ENCODE measurements at places on chromosomes 7 and 10.

DNA sequence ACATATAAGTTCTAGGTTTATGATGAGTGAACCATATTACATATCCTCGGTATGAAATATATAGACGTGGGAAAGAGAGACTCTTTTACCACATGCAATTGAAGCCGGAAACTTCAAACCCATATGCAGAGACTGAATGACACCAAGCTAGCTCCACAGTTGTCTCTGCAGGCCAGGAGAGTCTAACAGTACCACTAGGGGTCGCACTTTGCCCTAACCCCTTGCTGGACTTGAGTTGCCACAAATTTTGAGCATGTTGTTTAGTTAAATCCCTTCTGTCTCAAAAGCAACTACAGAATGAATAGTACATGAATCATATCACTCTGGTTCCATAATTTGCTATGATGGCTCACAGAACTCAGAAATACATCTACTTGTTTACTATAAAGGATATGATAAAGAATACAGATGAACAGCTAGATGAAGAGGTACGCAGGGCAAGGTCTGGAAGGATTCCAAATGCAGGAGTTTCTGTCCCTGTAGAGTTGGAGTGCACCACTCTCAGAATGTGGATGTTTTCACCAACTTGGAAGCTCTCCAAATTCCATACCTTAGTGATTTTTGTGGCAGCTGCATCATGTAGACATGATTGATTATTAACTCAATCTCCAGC is 112.4 kb upstream of the YAE1 start:
- peak; percentile 10 for DNase-seq

DNA sequence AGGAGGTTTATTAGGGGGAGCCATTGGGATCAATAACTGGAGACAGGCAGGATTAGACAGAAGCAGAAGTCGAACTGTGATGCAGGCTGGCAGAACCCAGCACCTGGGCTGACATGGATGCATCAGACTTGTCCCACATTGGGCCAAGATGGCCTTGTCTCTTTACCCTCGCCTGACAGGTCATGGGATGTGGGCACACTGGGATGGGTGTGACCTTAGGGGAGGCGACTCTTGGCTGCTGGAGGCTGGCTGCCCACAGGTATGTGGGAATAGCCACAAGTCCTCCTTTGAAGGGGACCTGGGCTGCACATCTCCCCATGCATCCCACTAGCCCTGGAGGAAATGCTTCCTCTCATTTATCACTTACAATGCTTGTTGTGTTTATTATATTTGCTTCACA is 17.3 kb downstream of the NFE2L3 start:
- DNase-seq = no peak

- no peak for DNase-seq
Observed at GRCh38 chr7:54687462-54688212, 71.4 kb downstream of the SEC61G start.

DNA sequence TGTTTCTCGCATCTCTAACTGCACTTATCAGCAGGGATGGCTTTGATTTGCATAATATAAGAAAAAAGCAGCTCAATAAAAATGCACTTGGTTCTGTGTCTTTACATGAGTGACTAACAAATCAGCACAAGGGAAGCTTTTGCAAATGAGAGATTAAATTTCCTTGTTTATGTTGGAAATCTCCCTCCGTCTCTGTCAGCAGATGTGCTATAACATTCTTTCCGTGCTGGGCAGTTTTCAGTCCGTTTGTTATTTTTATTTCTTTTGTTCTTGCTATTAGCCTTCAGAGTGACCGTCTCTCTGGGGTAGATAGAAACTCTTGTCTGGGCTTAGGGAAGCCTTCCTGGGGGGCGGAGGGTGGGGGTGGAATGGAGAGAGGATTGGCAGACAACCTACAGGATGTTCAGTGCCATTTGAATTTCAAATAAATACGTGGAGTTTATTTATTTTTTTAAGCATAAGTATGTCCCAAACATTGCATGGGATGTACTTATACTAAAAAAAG is 96.0 kb downstream of the GATA3 start:
- no peak for DNase-seq

DNA sequence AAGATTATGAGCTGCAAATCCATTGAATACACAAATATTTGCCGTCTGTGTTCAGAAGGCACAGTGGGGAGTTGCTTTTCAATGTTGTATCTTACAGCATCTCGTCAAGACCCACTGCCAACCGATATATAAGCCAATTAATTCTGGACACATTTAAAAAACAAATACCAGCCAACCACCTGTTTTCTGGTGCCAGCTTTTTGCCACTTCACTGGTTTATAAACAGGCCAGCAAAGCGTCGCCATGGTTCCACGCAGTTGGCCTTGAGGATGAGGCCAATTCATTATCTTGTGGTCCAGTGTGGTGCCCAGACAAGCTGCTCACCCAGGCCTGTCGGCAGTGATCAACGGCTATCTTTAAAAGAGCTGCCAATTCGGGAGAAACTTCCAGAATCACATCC is 321.0 kb downstream of the TCERG1L start:
- DNase-seq = no peak

DNA sequence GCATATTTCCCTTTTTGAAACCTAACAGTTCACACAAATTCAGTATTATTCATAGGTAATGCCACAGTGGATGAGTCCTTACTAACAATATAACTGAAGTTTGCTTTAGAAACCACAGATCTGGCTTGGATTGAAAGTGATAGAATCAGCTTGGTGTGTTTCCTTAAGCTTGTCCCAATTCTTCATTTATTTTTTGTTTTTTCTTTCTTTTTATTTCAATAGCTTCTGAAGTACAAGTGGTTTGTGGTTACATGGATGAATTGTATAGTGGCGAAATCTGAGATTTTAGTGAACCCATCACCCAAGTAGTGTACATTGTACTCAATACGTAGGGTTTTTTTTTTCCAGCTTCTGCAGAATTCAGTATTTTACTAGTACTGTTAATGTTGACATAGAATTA is 518.2 kb upstream of the SEMA3D start:
- DNase-seq = no peak

GRCh38 chr7:82389876-82390275 is 53.7 kb downstream of the CACNA2D1 start:
- DNase-seq = no peak

DNA sequence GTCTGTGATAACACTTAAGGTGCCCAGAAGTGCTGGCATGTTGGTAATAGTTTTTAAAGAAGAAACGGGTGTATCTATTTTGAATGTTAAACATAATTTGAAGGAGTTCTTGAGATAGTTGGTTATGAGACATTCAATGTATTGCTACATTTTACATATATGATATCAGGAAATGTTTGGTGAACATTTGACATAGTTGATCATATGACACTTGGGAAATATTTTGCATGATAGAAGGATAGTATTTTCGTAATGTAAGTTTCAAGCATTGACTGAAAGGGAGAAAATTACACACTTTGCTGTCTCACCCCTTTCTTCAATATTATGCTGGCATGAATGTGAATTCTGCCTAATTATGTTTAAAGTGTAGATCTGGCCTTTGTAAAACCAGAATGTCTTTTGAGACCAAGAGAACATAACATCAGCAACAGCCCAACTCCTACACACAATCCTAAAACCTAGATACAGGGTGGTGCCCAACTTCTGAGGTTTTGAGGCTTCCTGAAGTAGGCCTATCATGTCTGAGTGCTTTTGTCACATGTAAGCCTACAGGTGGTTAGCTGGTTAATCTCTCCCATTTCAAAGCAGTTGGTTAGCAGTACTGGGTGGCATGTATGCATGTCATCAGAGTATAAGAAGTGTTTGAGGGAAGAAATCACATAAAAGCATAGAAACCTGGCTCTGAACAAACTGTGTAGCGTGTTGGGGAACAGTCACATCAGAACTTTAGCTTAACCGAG is 2.1 kb downstream of the ADD3 start:
- DNase-seq = peak; percentile 12

DNA sequence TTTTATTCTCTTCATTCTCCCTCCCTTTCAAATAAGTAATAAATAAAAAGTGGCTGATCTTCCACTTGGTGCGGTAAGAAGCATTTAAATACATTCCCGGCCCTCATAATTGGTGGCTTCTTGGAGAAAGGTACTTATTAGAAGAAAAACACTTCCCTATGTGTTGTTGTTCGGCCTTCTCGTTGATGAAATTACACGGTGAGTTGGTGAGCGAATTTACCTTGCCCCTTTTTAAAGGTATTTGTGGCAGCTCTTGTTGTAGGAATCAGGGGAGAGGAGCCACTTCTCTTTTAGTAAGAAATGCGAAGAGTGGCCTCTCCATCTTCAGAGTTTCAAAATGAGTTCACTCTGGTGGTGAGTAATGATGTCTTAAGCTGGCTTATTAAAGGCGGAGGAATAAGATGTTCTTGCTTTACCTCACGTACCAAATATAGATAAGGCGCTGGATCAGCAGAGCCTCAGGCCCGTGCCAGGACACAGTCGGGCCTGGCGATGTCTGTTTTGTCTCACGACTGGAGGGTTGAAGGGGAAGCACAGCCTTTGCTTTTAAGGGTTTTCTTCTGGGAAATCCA is 135.9 kb downstream of the CUX1 start:
- no peak for DNase-seq

DNA sequence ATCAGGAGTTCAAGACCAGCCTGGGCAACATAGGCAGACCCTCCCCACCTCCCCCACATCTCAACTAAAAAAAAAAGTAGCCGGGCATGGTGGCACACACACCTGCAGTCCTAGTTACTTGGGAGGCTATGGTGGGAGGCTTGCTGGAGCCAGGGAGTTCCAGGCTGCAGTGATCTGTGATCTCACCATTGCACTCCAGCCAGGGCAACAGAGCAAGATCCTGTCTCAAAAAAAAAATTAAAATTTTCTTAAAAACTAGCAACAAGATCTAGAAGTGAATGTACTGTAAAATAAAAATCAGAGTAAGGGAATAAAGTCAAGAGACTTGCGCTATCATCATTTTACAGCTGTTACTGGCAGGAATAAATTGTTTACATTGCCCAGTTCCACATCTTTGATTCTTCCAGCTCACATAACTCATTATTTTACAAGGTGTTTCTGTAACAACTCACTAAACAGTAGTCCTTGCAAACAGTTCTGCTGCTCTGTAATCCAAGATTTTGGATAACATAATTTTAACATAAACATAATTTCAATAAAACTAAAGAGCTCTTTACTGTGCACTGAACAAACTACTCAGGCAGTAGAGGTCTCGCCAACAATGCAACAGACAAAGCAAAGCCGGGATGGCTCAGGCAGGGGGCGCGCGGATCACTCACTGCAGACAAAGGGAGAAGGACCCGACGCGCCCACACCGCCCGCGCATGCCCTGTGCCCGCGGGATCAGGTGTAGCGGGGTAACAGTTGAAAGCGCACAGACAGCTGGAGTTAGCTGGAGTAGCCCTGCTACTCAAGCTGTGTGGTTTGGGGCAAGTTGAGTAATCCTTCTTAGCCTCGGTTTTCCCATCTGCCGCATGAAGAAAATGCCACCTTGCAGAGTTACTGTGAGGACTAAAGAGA is 73.3 kb upstream of the NFE2L3 start:
- peak; percentile 69 for DNase-seq

DNA sequence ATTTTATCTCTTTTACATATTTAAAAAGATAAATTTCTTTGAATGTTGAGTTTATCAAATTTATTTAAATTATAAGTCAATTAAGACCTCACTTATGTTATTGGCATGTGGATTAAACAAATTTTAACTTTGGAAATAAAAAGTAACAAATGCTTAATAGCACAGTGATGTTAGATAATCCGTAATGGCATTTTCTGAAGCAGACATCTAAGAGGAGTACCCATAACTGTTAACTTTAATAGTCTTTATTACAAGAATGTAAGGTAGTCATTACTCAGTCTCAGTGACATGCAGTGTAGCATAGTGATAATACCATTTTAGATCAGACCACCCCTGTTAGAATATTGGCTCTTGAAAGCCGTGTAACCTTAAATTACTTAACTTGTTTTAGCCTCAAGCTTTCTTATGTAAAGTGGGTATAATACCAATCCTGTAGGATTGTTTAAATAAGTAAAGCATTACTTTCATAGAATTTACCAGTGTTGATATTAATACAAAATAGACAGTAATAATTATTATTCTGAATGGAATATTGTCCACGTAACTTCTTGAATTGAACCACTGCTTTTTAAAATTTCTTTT is 4.3 kb downstream of the PHYHIPL start:
- DNase-seq = no peak

DNA sequence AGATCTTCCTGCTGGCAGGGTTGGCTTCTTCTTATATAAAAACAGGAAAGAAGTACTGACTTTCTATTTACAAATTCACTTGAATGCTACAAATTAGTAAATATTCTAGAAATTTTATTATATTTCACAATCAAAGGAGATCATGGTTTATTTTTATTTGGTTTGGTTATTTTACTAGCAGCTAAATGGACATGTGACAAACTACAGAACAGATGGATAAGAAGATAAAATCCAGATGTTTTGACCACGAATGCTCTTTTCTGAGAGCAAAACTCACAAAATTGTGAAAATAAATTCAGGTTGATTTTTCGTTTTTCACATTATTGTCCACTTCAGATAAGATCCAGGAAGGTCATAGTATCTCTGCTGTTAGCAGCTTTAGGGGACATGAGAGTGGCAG is 55.4 kb downstream of the CACNA2D1 start:
- no peak for DNase-seq

GRCh38 chr10:12434277-12434676 is 84.9 kb downstream of the CAMK1D start:
- no peak for DNase-seq

GRCh38 chr10:97411406-97411805 is 10.3 kb upstream of the RRP12 start:
- no peak for DNase-seq

DNA sequence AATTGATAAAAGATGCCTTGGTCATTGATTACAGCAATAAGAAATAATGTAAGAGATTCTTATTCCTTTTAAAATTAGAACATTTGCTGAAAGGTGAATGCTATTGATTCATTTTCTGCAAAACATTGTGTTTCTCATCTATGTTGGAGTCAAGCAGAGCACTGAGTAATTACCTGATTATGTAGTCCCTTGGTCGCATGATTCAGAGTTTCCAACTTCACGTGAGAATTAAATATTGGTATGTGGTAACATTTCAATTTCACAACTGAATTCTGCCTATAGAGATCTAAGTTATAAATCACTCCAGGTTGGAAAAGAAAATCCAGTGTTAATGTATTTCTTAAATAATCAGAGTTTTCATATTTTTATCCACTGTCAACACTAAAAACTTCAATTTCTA is 701.4 kb downstream of the PHTF2 start:
- no peak for DNase-seq

GRCh38 chr10:20007426-20007825 is 191.2 kb downstream of the PLXDC2 start:
- no peak for DNase-seq

- DNase-seq = no peak
Observed at GRCh38 chr7:133815611-133816210, 311.4 kb upstream of the LRGUK start.

DNA sequence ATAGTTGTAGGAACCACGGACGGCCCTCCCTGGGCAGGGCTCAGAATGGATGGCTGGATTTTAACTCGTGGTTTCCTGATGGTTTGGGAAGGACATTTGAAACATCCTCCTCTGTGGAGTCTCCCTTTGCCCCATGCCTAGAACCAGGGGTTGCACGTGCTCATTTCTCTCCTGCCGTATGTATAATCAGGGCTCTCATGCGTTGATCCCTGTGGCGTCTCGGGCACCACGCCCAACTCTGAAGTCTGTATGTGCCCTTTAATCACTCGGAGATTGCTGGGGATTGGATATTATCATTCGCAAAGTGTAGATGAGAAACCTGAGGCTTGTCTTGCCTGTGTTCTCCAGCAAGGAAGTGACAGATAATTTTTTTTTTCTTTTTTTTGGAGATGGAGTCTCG is 257.1 kb downstream of the CAMK1D start:
- DNase-seq = no peak

GRCh38 chr10:132901351-132901750 is 41.0 kb downstream of the CFAP46 start:
- no peak for DNase-seq
